ENCODE measurements at places on chromosomes 12 and 14.

GRCh38 chr14:89292579-89293313 is 124.3 kb downstream of the FOXN3 start:
- no peak for DNase-seq

DNA sequence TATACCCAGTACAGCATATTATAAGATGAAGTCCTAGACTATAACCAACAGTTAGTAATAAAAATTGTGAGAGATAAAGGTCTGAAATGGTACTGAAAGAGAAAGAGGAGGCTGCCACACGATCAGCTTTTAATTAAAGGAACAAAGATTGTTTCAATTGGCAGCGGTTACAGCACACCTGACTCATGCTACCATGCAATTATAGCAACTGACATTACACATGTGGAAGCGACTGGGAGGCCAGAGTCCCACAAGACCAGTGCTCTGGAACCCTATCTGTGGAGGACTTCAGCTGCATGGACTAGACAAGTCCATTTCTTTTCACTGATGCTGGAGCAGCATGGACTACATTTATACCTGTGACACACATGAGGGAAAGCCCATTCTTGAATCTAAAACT is 55.2 kb downstream of the SEL1L start:
- no peak for DNase-seq

DNA sequence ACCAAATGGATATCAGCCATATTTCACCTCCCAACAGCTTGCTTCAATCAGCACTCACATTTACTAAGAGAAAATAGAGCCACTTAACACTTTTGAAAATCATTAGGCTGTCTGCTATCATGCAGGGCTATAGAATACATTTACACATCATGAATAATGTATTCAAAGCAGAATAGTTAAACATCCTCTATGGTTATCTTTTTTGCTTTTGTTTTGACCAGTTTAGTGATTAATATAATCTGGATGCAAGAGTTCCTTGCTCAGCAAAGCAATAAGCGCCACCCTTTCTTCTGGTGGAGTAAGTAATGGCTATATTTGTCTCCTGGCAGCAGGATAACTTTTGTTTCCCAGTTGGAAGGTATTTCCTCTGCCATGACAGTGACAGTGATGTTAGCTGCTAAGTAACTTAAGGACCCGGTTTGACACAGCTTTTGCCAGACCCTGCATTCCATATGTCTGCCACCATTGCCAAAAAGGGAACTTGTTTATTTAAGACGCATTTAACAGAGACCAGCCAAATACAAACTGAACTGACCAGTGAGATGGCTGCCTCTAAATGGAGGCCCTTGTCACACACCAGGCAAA is 70.3 kb upstream of the NR2C1 start:
- peak; percentile 4 for DNase-seq

- no peak for DNase-seq
These were observed 37.5 kb downstream of the TTC7B start for GRCh38 chr14:90778571-90779255.

GRCh38 chr14:60594062-60594461 is 55.2 kb downstream of the SIX1 start:
- no peak for DNase-seq

DNA sequence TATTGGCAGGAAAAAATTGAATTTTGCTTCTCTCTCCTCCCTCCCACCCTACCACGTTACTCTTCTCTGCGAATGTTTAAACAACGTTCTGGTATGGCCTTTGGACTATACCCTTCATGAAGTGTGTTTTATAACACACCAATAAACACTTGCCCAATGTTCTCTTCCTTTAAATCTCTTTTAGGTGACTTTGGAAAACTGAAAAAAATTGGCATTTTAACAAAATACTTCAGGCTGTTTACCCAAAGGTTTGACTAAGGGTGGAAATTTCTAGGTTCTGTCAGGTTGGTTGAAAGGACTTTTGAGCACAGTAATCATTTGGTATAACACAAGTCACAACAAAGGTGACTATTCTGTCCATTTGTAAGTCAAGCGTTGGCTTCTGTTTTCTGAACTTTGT is 446.8 kb downstream of the AEBP2 start:
- DNase-seq = no peak

DNA sequence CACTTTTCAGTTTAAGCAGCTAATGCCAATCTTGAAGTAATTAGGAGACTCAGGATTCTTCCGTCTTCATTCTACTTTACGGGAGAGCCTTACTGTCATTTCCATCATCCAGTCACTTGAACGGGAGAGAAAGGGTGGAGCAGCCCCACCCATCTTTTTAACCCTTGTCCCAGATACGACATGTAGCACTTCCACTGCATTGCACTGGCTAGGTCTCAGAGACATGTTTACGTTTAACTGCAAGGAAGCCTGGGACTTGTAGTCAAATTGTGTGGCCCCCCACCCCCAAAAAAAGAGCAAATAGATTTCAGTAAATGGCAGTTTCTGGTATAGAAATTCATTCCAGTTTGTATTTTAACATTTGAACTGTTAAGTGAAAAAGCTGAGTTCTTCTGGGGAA is 46.1 kb upstream of the SYT1 start:
- DNase-seq = no peak

DNA sequence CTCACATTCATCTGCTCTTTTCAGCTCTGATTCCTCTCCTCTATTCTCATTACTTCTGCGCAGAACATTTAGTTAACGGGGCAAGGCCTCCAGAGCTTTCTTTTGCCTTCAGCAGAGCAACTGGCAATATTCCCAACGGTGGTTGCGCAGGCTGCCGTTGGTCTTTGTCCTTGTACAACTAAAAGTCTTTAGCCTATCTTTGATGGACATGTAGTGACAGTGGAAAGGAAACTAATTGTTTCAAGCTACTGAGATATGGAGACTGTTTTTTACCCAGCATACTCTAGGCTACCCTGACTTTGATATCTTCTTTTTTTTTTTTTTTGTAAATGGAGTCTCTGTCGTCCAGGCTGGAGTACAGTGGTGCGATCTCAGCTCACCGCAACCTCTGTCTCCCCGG is 12.6 kb downstream of the R3HDM2 start:
- no peak for DNase-seq

DNA sequence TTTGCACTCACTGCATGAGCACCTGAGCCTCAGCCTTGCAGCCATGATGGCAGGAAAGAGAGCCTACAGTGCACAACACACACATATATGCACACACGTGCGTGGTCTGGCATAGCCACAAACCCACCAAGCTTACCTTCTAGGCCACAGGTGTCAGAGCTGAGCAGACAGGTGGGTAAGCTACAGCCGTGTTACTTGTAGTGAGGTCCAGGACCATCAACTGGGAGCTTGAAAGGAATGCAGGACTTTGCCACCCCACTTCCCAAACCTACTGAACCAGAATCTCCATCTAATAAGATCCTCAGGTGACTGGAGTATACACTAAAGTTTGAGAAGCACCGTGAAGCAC is 2.7 kb downstream of the ASIC1 start:
- no peak for DNase-seq

DNA sequence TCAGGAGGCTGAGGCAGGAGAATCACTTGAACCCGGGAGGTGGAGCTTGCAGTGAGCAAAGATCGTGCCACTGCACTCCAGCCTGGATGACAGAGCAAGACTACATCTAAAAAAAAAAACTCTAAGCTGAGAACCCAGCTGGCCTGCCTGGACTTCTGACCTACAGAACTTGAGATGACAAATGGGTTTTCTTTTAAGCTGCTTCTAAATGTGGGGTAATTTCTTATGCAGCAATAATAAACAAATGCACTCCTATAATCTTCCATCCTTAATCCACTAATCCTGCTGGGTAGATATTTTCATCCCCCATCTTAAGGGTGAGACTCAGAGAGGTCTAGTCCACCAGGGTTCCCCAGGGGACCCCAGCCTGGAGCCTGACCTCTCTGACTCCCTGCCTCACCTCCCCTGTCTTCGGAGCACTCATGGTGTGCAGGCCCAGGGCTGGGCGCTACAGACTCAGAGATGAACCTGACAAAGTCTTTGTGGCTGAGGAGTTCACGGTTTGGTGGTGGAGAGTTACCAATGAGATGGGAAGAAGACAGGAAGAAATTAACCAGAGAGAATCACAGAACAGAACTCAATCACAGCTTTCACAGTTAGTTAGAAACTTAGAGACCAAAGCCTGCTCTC is 39.7 kb upstream of the BDKRB2 start:
- DNase-seq = no peak
